ENCODE measurements at places on chromosomes 12 and 14. TPM values are rescaled to one million over a fixed set of nuclear protein-coding genes. Genes with fewer than 3 reads are reported as not detected.

INSM2 gene
- total RNA-seq = not detected

FAM90A1 gene
- 0.37 TPM for total RNA-seq

- H3K4me1 ChIP-seq = no peaks in the 10 kb centered on the region
- H3K27me3 ChIP-seq = no peaks in the 10 kb centered on the region
- no peak overlapping the region for H3K27ac ChIP-seq
- H3K36me3 ChIP-seq = no peaks in the 10 kb centered on the region
- no peak overlapping the region for H3K4me3 ChIP-seq
- no peak for DNase-seq
These were observed 53.1 kb upstream of the DDX11 start for GRCh38 chr12:31020385-31021166.

DNA sequence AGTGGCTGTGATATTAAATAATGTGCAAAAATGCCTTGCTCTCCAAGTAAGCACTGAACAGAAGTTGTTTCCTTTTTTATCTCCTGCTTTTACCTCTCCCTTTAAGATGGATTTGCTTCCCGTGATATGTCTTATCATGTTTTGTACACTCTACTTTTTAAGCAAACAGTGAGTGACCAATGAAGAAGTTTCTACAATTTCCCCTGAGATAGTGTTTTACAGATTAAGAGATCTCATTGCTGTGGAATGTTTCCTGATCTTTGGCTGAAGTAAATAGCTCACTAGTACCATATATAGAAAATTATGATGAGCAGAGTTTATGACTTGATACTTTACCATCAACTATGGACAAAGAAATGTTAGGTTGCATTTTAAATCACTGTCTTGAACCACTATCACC, 184.8 kb upstream of the PDE3A start:
- no peaks in the 10 kb centered on the region for H3K36me3 ChIP-seq
- no peaks in the 10 kb centered on the region for H3K27me3 ChIP-seq
- no peak overlapping the region for H3K4me3 ChIP-seq
- DNase-seq = no peak

- no peak overlapping the region for H3K4me3 ChIP-seq
- H3K27me3 ChIP-seq = no peaks in the 10 kb centered on the region
- DNase-seq = no peak
- H3K4me1 ChIP-seq = no peaks in the 10 kb centered on the region
These were observed 14.2 kb downstream of the FAIM2 start for GRCh38 chr12:49889361-49890095.

- H3K36me3 ChIP-seq = no peaks in the 10 kb centered on the region
- H3K4me3 ChIP-seq = peak overlapping the region; percentile 77
- DNase-seq = peak; percentile 48
- H3K27ac ChIP-seq = peak overlapping the region; percentile 60
These were observed 500 bp downstream of the GPR137C start for GRCh38 chr14:52553002-52553670.

GRCh38 chr12:96786791-96787190, 120.3 kb upstream of the NEDD1 start:
- H3K4me3 ChIP-seq = no peak overlapping the region
- no peaks in the 10 kb centered on the region for H3K36me3 ChIP-seq
- H3K4me1 ChIP-seq = no peaks in the 10 kb centered on the region
- H3K27ac ChIP-seq = no peak overlapping the region
- DNase-seq = no peak

- no peak overlapping the region for H3K27ac ChIP-seq
- no peaks in the 10 kb centered on the region for H3K27me3 ChIP-seq
- peaks cover 9% of the 10 kb centered on the region for H3K4me1 ChIP-seq
These were observed 7.2 kb upstream of the SH2B3 start for GRCh38 chr12:111398530-111398929.

- DNase-seq = no peak
- H3K4me1 ChIP-seq = peaks cover 5% of the 10 kb centered on the region
- H3K27ac ChIP-seq = no peak overlapping the region
- H3K36me3 ChIP-seq = no peaks in the 10 kb centered on the region
- H3K27me3 ChIP-seq = no peaks in the 10 kb centered on the region
- H3K4me3 ChIP-seq = no peak overlapping the region
These were observed 34.7 kb upstream of the SOCS2 start for GRCh38 chr12:93537769-93538168.

Data from naive thymus-derived CD4-positive, alpha-beta T cell (primary cell).